Stimulated activated CD8-positive, alpha-beta memory T cell treated with anti-CD3 and anti-CD28 coated beads, Interleukin-4, amount 100 ng/mL, for 48 hours (primary cell): ENCODE measurements at places on chromosomes 1 and 21.
A peak's percentile ranks its signal among the peaks of the same experiment; 100 is the strongest.

- peak; percentile 32 for DNase-seq
Measured at GRCh38 chr1:59354709-59355337, 57.9 kb downstream of the FGGY start.

DNA sequence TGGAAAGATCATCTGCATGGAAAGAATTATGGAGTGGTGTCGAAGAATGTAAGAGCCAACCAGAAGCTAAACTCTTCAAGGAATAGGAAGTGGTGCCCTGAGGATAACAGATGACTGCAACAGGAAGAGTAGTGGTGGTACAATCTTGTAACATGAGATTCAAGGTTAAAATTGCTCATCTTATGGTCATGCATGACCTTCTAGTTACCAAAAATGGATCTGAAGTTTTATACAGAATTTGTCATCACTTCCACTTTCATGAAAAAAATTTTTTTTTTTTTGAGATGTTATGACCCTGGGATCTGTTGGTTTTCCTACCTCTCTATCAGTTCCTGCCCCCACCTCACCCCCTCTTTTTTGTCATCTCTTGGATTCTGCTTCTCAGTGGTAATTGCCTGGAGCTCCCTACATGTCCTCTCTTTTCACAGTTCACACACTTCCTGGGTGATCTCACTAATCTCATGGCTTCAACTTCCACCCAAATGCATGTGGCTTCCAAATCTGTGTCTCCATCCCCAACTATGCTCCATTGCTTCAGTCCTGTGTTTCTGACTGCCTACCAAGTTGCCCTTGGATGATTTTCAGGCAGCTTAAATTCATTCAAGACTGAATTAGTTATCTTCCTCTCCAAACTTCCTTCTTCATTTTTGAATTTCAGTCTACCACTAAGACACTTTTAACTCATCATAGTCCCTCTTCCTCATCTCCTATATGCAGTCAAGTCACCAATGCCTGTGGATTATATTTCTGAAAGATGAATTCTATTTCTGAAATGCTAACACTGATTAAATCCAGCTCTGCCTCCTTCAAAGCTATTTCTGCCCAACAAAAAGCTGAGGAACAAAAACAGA lies 48.4 kb downstream of the SLAMF6 start:
- DNase-seq, result no peak

- no peak for DNase-seq
Measured at GRCh38 chr1:94607398-94607797, 65.8 kb upstream of the F3 start.

- no peak for DNase-seq
Measured at GRCh38 chr1:62396871-62397270, 40.0 kb upstream of the USP1 start.
